ENCODE measurements at places on chromosomes 7 and 10.

- no peaks in the 10 kb centered on the region for H3K36me3 ChIP-seq
- no peak overlapping the region for H3K27ac ChIP-seq
- no peak overlapping the region for H3K4me3 ChIP-seq
Measured at GRCh38 chr7:53431901-53432300, 396.5 kb downstream of the POM121L12 start.

GRCh38 chr7:47941136-47941844, 7.0 kb downstream of the PKD1L1 start:
- H3K36me3 ChIP-seq, result no peaks in the 10 kb centered on the region
- peaks cover 31% of the 10 kb centered on the region for H3K4me1 ChIP-seq
- H3K4me3 ChIP-seq, result no peak overlapping the region
- H3K27ac ChIP-seq, result peak overlapping the region; percentile 57
- DNase-seq, result no peak

GRCh38 chr10:130000918-130001317, 36.8 kb upstream of the EBF3 start:
- H3K27ac ChIP-seq, result no peak overlapping the region
- no peak for DNase-seq
- H3K36me3 ChIP-seq, result no peaks in the 10 kb centered on the region
- no peaks in the 10 kb centered on the region for H3K4me1 ChIP-seq
- H3K27me3 ChIP-seq, result no peaks in the 10 kb centered on the region

DNA sequence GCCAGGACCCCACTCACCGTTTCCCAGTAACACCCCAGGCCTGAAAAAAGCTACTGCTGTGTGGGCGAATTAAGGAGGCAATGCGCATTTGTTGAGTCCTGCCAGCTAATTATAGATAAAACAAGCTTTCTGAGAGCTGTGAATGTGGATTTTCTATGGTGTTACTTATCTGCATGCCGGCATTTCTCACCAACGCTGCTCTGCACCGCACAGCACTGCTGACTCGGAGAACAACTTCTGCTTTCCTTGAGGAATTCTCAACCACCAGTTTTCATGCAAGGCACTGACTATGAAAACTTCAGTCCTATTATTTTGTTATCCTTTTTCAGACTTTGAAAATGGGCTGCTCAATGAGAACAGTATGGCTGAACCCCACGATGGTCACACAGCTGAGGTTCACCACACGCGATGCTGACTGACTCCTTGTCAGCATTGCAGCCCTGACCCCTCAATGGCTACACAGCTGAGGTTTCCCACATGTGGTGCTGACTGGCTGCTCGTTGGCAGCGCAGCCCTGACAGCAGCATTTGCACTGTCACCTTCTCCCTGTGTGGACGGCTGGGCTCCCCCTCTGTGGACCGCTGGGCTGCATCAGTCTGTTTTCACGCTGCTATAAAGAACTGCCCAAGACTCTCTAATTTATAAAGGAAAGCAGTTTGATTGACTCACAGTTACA, 190.6 kb downstream of the DIP2C start:
- H3K4me3 ChIP-seq, result no peak overlapping the region
- no peaks in the 10 kb centered on the region for H3K27me3 ChIP-seq
- H3K27ac ChIP-seq, result no peak overlapping the region
- H3K4me1 ChIP-seq, result peaks cover 18% of the 10 kb centered on the region
- no peaks in the 10 kb centered on the region for H3K36me3 ChIP-seq

GRCh38 chr10:114654822-114655575, 3.1 kb downstream of the ABLIM1 start:
- no peak overlapping the region for H3K4me3 ChIP-seq
- H3K27ac ChIP-seq, result no peak overlapping the region
- no peak for DNase-seq
- no peaks in the 10 kb centered on the region for H3K36me3 ChIP-seq
- no peaks in the 10 kb centered on the region for H3K27me3 ChIP-seq

DNA sequence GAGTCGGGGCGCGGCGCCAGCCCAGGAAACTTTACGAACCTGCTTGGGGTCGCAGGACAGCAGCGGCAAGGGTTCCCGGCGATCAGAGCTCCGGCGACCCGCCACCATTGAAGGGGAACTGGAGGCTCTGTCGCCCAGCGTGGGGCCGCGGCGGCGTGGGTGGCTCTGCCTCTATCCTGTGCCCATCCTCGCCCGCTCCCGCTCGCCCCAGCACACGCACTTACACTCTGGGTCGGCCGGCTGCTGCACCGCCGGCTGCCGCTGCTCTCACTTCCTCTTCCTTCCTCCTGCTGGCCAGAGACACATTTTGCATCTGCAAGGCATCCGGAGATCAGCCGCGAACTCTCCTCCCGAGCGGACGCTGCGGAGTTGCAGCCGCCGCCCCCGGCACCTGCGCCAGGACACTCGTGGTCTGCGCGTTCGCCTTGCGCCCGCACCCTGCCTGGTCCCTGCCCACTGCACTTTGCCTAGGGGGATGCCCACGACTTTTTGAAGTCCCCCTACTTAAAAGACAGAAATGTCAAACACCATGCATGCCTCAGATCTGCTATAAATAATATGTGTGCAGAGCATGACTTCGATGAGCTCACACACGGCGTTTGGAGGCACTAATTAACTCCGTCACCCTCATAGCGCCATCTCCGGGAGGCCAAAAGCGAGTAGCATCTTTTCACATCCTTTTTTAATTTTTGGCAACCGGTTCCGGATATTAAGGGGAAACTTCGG, at the start of gene ELMO1:
Gene ELMO1 (minus strand): TSS at position 229 of the 726 bp plus-strand sequence. CDS start 106,174 bp downstream, outside the sequence.
- DNase-seq, result peak; percentile 88
- H3K27ac ChIP-seq, result peak within 1 kb of the TSS; percentile 97
- H3K4me1 ChIP-seq, result peaks cover 37% of the 10 kb centered on the region
- no peaks in the 10 kb centered on the region for H3K27me3 ChIP-seq

GRCh38 chr7:36083626-36084380, 69.3 kb upstream of the EEPD1 start:
- no peaks in the 10 kb centered on the region for H3K4me1 ChIP-seq
- no peaks in the 10 kb centered on the region for H3K27me3 ChIP-seq
- no peaks in the 10 kb centered on the region for H3K36me3 ChIP-seq
- no peak for DNase-seq

GRCh38 chr7:128728598-128728997, 10.6 kb upstream of the CALU start:
- no peak for DNase-seq
- no peak overlapping the region for H3K4me3 ChIP-seq
- no peaks in the 10 kb centered on the region for H3K36me3 ChIP-seq
- no peaks in the 10 kb centered on the region for H3K4me1 ChIP-seq

- DNase-seq, result no peak
- peak overlapping the region; percentile 92 for H3K27ac ChIP-seq
- peak overlapping the region; percentile 1 for H3K4me3 ChIP-seq
- H3K36me3 ChIP-seq, result no peaks in the 10 kb centered on the region
- H3K27me3 ChIP-seq, result peaks cover 38% of the 10 kb centered on the region
- peaks cover 31% of the 10 kb centered on the region for H3K4me1 ChIP-seq
Measured at GRCh38 chr7:27125986-27126394, 4.6 kb downstream of the HOXA4 start.

DNA sequence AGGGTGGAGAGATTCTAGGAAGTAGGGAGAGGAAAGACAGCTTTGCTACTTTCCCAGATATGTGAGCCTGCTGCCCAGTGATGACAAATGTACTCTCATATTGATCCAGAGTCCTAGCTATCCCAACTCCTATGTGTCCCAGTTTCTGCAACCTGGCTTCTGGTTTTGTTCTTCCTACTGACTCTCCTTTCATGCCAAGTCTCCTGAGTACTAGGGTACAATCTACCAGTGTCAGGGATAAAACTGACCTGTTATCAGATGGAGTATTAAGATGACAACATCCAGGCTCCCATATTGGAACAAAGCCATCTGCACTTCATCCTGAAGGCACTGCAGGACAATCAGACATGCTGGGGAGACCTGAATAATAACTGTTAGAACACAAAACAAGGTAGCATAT, 233.7 kb upstream of the PHYHIPL start:
- no peaks in the 10 kb centered on the region for H3K4me1 ChIP-seq
- H3K4me3 ChIP-seq, result no peak overlapping the region
- DNase-seq, result no peak
- H3K36me3 ChIP-seq, result no peaks in the 10 kb centered on the region
- no peaks in the 10 kb centered on the region for H3K27me3 ChIP-seq
- H3K27ac ChIP-seq, result no peak overlapping the region

DNA sequence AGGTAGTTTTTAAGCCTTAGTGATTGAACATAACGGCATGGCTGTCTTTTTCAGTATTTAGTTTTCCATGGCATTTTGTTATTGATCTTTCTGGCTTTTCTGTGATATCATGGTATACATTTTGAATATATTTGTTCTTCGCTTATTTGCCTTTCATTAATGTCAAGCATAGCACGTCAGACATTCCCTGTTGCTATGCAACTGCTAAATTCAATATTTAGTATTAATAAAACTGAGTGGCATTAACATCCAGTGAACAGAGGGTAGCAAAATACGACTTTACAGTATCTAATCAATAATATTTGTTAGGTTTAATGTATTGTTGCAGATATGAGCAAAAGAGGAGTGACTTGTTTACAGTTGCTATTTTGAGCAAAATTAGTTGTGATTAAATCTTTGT, 72.5 kb downstream of the LCOR start:
- peaks cover 13% of the 10 kb centered on the region for H3K4me1 ChIP-seq
- no peaks in the 10 kb centered on the region for H3K27me3 ChIP-seq
- no peak overlapping the region for H3K27ac ChIP-seq

GRCh38 chr10:50997461-50997860, 76.8 kb upstream of the PRKG1 start:
- H3K27ac ChIP-seq, result peak overlapping the region; percentile 8
- H3K36me3 ChIP-seq, result no peaks in the 10 kb centered on the region
- no peaks in the 10 kb centered on the region for H3K27me3 ChIP-seq
- no peak overlapping the region for H3K4me3 ChIP-seq
- peaks cover 17% of the 10 kb centered on the region for H3K4me1 ChIP-seq
- DNase-seq, result no peak

DNA sequence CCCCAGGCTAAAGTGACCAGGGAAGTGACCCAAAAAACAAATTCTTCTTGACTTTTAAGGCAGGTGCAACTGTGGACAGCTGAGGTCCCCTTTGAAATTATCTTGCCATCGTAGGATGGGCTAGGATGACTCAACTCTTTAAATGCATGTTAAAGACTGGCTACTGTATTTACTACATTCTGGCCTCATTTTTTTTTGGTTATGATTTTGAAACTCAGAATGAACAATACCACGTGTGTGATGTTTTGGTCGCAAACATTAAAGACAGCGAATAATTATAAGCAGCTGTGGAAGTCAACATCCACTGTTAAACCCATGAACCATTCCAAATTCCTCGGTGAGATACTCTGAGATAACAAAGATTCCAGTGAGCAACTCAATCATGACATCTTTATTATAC, 1.2 kb upstream of the SLC13A4 start:
- no peak overlapping the region for H3K4me3 ChIP-seq
- H3K27ac ChIP-seq, result no peak overlapping the region
- H3K4me1 ChIP-seq, result no peaks in the 10 kb centered on the region
- H3K27me3 ChIP-seq, result no peaks in the 10 kb centered on the region

All from lower lobe of right lung (tissue), 2 donors.